SK-N-MC (cell line): ENCODE measurements at places on chromosomes 12 and 14.
A peak's percentile ranks its signal among the peaks of the same experiment; 100 is the strongest.

DNA sequence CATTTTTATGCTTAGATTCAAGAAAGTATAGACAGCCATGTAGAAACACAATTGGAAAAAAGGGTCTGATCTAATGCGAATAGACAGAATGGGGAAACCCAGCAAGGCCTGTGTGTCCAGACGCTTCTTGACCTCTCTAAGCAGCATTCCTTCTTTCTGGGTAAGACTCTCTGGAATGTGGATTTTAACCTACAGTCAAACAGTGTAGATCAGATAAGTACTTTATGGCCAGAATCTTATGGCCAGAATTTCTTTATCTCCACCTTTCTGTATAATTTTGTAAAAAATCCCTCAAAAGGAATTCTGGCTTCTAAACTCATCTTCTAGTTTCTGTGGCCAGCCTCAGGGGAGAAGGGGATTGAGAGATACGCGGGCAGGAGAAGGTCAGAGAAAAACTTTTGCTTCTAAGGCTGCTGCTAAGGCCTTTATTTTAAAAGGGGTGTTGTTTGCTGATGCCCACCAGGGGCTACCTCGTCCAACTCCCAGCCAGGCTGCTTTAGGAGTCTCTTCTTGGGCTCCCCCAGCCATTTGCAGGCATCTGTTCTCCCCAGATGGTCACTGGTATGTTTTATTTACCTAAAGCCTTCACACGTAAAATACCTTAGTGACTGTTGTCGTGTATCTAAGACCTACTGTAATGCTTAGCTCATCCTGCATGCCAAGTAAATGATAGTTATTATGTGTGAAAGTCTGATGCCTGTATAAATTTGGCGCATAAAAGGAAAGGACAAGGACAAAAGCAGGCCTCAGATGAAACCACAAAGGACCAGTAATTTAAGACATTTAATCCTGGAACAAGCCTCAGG lies 68.4 kb downstream of the ANO6 start:
- DNase-seq, result no peak

GRCh38 chr12:47686645-47687240 lies 19.1 kb downstream of the RPAP3 start:
- DNase-seq, result peak; percentile 34

- DNase-seq, result no peak
These were observed 17.8 kb upstream of the EIF2B2 start for GRCh38 chr14:74985028-74985310.

DNA sequence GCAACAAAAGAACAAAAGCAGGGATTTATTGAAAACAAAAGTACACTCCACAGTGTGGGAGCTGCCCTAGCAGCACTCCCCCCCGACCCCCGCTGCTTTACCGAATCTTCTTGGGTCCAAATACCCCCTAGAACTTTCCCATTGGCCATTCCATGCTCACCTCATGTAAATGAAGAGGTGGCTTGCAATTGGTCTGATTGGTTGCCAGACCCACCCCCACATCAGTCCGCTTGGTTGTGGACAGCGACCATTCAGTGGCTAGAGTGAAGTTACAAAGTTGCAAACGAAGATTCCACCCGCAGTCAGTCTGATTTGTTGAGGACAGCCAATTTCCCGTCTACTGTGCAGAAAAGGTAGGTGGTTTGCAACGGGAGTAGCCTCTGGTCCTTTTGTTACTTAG lies 3.9 kb downstream of the STYX start:
- no peak for DNase-seq

GRCh38 chr12:7695566-7696197 lies at the start of gene GDF3:
Gene GDF3 (minus strand): TSS chr12:7695775. CDS start chr12:7695728, 47 bp downstream.
- no peak for DNase-seq

GRCh38 chr12:26853303-26854030 lies 20.5 kb upstream of the ITPR2 start:
- DNase-seq, result peak; percentile 20

DNA sequence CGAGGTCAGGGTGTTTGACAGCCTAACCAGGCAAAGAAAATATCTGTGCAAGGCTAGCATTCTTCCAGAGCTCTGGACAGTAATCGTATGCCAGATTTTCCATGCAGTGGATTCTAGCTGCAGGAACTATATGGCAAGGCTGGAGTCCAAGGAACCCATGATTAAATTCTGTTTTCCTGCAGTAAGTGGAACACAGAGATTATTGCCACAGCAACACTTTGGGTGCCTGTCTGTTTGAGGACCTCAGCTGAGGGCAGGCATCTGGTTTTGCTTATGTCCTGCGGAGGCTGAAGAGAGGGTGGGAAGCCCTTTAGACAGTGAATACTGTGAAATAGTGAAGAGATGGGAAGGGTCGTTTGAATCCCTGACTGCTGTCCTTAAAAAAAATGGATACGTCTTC lies 104.4 kb downstream of the DAD1 start:
- DNase-seq, result no peak

- no peak for DNase-seq
These were observed 14.0 kb downstream of the CRY1 start for GRCh38 chr12:107079172-107080011.

- no peak for DNase-seq
These were observed 142.3 kb downstream of the DICER1 start for GRCh38 chr14:95015046-95015445.

DNA sequence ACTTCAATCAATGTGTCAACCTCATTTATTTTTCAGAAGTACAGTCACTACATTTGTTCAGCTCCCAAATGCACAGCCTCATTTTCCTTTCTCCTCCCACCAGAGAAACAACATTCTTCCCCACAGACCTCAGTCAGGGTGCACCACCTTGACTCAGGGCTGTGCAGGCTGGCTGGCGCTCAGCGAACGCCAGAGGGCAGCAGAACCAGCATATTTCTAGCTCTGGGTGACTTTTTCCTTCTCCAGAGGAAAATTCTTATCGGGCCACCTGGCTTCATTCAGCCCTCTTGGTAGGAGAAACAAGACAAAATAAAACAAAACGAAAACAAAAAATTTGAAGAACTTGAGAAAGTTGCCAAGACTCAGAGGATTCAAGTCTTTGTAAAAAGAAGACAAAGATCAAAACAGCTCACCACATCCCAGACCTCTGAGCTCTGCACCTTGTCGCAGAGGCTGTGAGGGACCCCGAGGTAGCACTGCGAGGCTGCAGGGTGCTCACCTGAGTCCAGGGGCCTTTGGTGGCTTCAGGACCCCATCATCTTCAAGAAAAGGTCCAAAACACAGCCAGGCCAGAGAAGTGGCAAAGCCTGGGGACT lies 33.7 kb downstream of the PAH start:
- no peak for DNase-seq

GRCh38 chr12:50981319-50982239 lies 29.2 kb downstream of the HIGD1C start:
- no peak for DNase-seq

DNA sequence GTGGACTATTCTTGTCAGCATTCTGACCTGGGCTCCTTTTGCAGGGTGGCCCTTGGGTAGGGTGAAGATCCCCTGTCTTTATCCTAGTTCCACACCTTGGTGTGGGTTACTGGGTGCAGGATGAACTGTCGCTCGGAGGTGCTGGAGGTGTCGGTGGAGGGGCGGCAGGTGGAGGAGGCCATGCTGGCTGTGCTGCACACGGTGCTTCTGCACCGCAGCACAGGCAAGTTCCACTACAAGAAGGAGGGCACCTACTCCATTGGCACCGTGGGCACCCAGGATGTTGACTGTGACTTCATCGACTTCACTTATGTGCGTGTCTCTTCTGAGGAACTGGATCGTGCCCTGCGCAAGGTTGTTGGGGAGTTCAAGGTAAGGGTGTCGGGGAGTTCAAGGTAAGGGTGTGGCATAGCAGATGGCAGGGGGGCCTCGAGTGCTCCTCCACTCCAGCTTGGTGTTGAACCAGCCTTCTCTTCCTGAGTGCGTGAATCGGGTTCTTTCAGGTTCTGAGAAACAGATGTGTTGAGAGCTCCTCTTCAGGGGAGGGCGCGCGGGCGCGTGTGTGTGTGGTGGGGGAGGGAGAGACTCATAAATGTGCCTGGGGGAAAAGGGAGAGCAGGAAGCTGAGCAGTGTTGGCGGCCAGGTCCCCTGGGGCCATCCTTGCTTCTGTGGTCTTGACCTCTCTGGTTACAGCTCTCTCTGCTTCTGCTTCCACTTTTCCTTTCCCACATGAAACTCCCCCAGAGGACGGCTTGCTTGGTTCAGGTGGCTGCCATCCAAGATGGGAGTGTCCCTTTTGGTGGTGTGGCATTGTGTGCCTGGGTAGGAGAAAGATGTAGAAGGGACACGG lies 4.0 kb downstream of the ATG101 start:
- DNase-seq, result no peak

- DNase-seq, result no peak
These were observed 158.3 kb downstream of the KIF26A start for GRCh38 chr14:104296388-104297312.

DNA sequence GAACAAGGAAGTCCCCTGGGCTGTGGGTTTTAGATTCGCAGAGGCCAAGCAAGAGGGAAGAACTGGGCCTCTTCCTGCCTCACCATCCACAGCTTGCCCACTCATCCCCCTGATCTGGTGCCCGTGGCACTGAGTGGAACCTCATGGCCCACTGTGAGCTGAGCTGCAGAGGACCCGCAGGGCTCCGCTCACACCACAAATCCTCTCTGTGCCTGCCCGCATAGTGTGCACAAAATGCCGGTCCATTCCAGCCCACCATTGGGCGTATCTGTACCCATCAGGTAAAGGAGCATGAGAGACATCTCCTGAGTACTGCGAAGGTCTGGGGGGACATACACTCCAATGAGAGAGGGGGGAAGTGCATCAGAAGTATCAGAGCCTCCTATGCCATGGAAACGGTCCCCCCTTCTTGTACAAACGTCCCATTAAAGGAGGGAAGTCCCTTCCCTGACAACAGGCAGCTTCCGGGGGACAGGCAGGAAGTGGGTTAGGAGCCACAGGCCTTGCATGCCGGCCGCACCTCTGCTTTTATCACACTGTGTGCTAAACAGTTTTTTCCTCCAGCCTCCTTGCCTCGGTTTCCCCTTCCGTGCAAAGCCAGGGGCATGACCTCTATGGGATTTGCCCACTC lies 309.4 kb upstream of the DIO3 start:
- DNase-seq, result no peak

GRCh38 chr14:61334197-61334701 lies 12.9 kb downstream of the PRKCH start:
- DNase-seq, result no peak

GRCh38 chr12:11228296-11228879 lies 41.1 kb downstream of the PRB3 start:
- DNase-seq, result no peak
